ENCODE measurements at places on chromosomes 12 and 14.
A peak's percentile ranks its signal among the peaks of the same experiment; 100 is the strongest.

DNA sequence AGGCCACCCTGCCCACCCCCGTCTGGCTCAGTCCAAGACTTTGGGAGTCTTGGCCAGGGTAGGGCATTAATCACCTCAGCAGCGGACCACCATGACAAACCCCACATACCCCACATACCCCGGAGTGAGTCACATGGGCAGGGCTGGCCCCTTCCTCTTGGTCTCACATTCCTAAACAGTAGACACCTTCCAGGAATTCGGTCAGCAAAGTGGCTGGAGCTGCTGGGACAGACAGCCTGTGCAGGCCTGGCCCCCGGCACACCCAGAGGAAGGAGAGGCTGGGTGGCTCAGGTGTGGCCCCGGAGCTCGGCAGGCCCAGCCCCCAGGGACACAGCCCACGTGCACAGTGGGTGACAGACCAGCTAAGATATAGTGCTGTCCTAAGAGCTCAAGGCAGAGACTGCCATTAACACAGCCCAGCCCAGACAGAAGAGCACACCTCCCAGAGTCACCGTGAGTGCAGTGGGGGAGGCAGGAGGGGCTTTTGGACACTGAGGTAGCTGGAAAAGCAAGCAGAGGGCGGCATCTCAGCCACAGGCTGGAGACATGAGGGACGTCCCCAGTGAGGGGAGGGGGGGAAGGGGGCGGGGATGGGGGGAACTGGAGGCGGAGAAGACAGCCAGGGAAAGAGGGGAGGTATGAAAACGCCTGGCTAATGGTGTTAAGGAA is 24.0 kb downstream of the CCDC85C start:
- DNase-seq: no peak

GRCh38 chr12:12217018-12217359 is 49.9 kb downstream of the LRP6 start:
- no peak for DNase-seq

GRCh38 chr14:85205875-85206274 is 324.1 kb upstream of the FLRT2 start:
- DNase-seq: no peak

DNA sequence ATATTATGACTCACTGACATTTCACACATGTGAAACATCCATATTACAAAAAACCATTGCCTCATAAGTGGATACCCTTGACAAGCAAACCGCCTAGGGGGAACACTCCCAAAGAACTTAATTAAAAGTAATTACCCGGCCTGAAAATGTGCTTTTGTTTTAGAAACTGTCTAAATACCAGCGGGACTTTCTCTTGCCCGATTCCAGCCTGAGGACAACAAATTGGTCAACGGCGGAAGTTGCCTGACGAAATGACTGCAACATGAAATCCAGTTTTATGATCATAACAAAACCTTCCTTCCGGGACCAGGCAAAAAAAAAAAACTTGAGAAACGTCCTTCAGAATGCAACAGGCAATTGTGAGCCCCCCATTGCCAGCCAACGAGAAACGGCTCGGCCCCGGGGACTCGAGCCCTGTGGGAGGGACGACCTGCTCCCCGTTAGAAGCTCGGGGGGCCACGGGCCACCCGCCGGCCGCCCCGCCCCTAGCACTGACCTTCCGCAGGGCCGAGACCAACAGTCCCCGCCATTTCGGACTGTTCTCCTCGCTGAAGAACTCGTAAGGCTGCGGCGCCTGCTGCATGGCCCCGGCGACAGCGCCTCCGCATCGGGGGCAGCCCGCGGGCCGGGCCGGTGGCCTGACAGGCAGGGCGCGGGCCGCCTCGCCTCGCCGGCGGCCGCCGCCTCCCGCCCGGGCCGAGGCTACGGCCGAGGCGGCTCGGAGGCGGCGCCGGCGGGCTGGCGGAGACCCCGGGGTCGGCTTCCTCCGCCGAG is 490 bp downstream of the SOS2 start:
- peak; percentile 19 for DNase-seq

GRCh38 chr14:96578619-96579018 is 76.4 kb downstream of the PAPOLA start:
- no peak for DNase-seq

GRCh38 chr14:104514156-104514848 is 65.3 kb upstream of the C14orf180 start:
- no peak for DNase-seq

GRCh38 chr12:96902076-96902475 is 5.0 kb upstream of the NEDD1 start:
- DNase-seq: no peak

DNA sequence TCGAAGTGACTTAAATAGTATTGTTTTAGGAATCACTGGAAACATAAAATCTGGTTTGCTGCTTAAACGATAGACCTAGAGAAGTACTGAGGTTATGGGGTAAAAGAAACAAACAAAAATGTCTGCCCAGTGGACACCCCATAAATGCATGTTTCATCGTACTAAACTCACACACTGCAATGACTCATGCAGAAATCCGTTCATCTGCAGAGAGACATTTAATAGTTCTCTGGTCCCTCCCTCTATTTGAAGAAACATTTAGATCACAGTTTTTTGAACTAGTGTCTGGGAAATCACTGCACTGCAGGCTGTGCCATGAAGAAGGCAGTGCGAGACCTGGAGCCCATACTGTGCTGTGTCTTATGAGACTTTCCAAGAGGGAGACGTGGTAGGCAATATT is 25.5 kb downstream of the SLC17A8 start:
- DNase-seq: no peak

GRCh38 chr14:75280291-75280830 is 1.7 kb downstream of the FOS start:
- DNase-seq: no peak

DNA sequence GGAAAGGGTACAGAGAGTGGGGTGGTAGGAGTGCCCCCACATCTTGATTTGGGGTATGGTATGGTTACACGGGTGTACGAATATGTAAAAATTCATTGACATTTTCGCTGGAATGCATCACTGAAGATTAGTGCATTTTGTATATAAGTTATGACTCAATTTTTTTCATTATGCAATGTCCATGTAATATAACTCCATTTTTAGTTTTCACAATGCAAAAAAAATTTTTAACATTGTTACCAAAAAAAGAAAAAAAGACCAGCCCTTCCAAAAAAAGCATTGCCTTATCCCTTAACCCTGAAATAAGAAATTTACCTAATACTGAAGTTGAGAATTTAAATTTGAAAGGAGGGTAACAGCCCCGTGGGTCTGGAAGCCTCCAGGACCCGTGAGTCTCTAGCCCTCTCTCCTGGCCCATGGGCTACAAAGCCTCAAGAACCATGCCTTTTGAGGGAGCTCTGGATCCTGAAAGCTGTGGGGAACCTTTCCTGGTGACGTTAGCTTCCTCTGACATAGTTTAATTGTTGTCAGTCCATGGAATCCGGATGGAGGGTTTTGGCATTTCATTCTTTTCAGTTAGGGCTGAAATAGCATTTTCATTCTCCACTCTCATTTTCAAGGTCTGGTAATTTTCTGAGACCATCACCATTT is 55.6 kb upstream of the ACTN1 start:
- DNase-seq: no peak

- no peak for DNase-seq
These were observed 61.9 kb downstream of the SMUG1 start for GRCh38 chr12:54126696-54127537.

- no peak for DNase-seq
These were observed 1.5 kb downstream of the RILPL1 start for GRCh38 chr12:123532019-123532418.

DNA sequence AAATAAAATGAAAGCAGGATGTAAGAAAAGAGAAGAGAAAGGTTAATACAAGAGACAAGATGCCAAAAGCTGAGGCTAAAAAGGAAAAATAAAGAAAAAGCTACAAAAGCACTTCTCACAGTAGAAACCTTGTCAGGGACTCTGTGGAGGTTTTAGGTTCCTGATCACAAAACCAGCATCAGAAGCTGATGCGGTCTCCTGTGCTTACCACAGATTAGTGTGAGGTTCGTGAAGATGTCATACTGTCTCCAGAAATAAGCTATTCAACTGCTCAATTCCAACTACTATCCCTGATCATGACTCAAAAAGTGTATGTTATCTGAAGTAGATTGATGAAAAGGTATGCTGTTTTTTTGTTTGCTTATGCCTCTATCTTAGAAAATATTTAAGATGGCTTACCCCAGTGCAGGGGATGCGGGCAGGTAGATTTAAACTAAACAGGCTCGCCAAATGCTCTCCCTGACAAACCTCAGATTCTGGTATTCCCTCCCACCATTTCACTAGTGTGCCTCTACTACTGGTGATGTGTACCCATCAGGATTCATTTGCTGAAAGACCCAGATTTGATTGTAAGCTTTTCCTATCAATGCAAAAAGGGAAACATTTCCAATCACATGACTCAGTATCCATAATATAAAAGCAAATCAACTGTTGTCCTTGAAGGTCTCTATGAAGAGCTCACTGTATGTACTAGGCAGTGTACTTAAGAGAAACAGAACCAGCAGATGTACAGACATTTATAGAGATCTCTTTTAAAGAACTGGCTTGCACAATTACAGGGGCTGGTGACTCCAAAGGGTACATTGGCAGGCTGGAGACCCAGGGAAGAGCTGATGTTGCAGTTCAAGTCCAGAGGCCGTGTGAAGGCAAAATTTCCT is 169.5 kb upstream of the FOXN3 start:
- DNase-seq: no peak

DNA sequence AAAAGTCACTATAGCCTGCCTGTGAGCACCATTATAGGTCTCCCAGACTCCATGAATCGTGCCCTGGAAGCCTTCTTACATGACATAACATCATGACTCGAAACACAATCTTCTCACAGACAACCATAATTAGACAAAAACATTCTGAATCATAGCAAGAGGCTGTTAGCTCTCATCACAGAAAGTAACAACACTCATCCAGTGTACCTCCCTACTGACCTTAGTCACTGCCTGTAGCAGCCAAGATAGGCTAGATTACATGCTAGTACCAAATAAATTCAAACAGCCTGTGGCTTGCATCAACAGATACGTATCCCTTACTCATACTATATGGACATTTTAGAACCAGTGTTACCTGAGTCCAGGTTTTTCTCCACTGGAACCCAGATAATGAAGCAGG is 663.8 kb upstream of the FOXG1 start:
- DNase-seq: no peak

GRCh38 chr12:25884024-25884919 is 74.2 kb upstream of the RASSF8 start:
- no peak for DNase-seq

- DNase-seq: no peak
These were observed 325.5 kb upstream of the RTL1 start for GRCh38 chr14:101228949-101229541.

DNA sequence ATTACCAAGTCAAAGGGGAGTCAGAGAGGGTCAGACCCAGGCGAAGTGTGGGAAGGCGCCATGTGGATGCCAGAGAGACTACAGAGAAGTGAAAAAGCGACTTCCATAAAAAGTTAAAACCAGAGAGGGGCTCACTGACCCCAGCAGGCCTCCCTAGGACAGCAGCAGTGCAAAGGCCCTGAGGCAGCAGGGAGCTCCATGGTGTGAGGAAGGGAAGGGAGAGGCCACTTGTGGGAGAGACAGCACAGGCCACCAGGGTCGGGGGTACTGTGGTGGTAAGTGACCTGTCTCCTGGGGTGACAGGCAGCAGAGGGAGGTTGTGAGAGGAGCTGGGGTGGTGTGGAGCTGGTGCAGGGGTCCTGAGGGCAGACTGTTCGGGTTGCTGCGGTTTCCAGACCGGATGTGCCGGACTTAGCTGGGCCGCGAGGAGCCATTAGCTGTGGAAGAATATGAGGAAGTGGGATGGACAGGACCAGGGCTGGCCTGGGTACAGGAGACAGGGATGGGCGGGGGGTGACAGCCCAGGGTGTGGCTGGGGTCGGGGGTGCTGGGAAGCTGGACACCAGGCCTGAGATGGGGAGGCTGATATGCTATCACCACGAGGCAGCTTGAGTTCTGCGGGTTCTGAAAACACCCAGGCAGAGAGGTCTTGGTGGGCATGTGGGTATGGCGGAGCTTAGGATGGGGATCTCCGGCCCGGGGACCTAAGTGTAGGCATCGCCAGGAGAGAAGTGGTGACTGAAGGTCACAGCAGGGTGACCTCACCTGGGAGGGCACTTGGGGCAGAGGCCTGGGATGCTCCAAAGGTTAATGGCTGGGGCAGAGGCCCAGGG is 22.7 kb downstream of the SETD1B start:
- no peak for DNase-seq

GRCh38 chr14:103194256-103195045 is 71.2 kb downstream of the TNFAIP2 start:
- DNase-seq: no peak

GRCh38 chr12:114013575-114014345 is 47.6 kb upstream of the RBM19 start:
- no peak for DNase-seq

- no peak for DNase-seq
These were observed 32.2 kb downstream of the DIP2B start for GRCh38 chr12:50536831-50537537.

- DNase-seq: no peak
These were observed 14.2 kb downstream of the ESR2 start for GRCh38 chr14:64279704-64280668.

- DNase-seq: no peak
These were observed 5.4 kb downstream of the SERPINA1 start for GRCh38 chr14:94382716-94383596.

GRCh38 chr14:102903889-102904512 is 18.5 kb upstream of the AMN start:
- no peak for DNase-seq

- DNase-seq: no peak
These were observed 28.2 kb downstream of the TSPAN19 start for GRCh38 chr12:85007836-85008235.

DNA sequence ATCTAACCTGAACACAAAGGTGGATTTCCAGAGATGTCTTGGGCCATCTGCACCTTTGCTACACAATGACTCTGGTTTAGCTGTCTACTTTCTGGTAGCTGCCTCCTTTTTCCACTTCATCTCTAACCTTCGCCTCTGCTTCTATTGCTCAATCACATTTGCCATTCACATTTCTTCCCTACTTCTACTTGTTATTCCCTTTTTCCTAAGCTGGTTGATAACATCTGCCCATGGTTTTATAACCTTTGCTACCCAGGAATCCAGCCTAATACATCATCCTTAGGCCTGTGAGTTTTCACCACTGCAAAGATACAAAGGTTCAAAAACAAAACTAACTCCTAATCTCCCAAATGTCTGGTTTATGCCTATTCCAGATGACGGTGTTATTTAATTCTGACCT is 13.2 kb downstream of the SPPL3 start:
- DNase-seq: no peak

GRCh38 chr12:54448344-54448743 is 25.1 kb downstream of the GTSF1 start:
- DNase-seq: no peak
